ENCODE measurements at places on chromosomes 1 and 21. TPM values are rescaled to one million over a fixed set of nuclear protein-coding genes. Genes with fewer than 3 reads are reported as not detected.

Gene IFI44L
- polyA plus RNA-seq, result 0.28 TPM

Gene MYBPH
- polyA plus RNA-seq, result not detected

Gene PDE4B
- polyA plus RNA-seq, result 29.4 TPM

Gene IFI16
- polyA plus RNA-seq, result 81.8 TPM

Gene MCOLN2
- polyA plus RNA-seq, result 0.29 TPM

DNA sequence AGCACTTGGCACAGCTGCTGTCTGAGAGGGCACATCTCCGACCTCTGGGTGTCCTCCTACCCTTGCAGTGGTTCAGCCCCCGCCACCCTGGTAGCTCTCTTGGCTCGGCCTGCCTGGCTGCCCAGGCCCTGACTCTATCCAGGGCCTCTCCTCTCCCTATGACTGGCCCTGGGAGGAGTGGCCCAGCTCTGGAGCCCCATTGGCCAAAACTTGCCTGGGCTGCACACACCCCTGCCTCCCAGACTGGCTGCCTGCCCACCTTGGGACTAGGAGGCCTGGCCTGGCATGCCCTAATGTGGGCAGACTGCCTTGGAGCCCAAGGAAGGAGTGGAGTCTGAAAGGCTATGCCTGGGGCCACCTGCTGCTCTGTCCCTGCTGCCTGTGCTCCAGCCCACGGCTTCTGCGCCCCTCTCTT lies 33.6 kb downstream of the ACOT11 start:
- DNase-seq, result peak; percentile 9

DNA sequence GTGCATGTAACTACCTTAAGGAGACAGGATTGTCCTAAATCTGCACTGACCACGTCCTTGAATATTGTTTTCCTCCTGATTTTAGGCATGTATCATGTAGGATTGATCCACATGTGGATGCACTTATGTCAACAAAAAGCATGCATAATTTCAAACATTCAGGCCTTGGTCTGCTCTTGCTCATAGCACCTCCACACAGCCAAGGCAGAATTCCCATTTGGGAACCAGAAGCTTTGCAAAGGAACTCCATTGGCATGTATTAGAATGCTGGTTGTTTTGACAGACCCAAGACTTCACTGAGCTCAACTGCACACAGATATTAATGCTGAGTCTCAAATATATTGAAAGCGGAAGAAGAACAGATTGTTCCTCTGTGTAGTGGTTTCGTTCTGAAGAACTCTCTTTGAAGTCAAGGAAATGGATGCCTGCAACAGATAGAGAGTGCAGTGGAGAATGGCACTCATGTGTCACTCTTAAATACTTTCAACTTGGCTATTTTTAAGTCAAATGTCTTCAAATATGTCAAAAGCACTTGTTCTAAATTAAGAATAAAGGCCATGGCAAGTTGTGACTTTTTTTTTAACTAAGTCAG lies 387.6 kb downstream of the LTN1 start:
- no peak for DNase-seq

Gene RNU1-1
- polyA plus RNA-seq, result not detected

DNA sequence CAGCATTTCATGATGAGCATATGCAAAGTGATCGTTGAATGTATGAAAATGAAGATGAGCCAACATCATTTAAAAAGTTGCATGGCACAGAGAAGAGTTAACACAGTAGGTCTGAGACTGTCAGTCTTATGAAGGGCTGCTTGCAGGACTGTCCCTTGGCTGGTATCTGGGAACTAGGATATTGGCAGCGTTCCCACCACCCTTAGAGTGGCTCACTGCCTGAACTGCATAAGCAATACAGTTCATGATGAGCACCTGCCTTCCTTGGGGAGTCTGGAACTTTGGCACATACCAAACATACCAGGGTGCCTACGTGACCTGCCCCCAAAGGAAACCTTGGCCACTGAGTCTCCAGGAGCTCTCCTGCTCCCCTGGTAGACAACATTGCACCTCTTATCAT lies 161.8 kb downstream of the DSCAM start:
- DNase-seq, result no peak

GRCh38 chr1:57844382-57844980 lies 420.6 kb upstream of the DAB1 start:
- no peak for DNase-seq

- no peak for DNase-seq
Observed at GRCh38 chr1:111803951-111804350, 48.2 kb downstream of the DDX20 start.

DNA sequence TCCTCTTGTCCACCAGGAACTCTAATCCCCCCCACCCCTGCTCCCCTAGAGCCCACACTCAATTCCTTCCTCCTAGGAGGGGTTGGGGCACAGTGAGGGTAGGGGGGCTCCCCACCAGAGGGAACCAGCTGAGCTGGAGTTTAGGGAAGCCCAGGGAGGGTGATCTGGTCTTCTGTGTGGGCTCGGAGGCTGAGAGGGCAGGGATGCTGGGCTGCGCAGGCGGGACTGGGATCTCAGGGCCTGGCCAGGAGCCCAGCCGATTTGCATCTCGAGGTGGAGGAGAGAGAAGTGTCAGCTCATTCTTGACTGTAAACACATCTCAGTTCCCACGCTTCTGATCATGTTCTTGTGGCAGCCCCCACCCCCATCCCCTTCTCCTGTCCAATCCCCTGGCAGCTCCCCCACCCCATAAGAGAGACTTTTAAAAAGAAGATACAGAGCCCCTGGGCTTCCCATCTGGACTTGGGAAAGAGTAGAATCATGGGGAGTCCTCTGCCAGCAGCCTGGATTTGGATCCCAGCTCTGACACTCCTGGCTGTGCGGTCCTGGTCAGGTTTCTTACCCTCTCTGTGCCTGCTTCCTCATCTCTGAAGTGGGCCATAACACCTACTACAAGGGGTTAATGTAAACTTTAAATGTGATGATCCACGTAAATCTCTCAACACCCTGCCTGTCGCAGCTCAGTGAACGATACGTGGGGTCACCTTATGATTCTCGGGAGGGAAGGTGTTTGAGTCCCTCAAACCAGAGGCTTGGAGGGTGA lies 6.6 kb downstream of the PEAR1 start:
- DNase-seq, result no peak

GRCh38 chr1:231106347-231106746 lies 55.5 kb upstream of the TRIM67 start:
- DNase-seq, result peak; percentile 17

Gene GUCA2B
- polyA plus RNA-seq, result not detected

Gene IFI44
- 2.2 TPM for polyA plus RNA-seq

DNA sequence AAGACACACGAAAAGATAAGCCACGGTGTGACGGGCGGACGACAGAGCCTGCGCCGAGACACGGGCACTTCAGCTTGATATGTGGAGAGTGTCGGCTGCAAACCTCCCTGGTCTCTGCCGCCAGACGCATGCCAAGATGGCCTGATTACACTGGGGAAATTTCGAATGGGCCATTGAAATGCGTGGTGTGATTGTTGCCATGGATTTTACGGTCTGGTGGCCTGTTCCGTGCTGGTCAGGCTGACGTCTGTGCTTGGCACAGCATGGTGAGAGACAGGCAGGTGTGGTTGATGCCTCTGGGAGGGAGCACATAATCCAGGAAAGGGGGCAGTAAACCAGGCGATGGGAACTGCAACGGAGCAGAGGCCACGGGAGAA lies 105.6 kb upstream of the TMPRSS2 start:
- DNase-seq, result no peak

- no peak for DNase-seq
Observed at GRCh38 chr1:23471473-23472075, 12.4 kb downstream of the ASAP3 start.

GRCh38 chr1:42173961-42174735 lies 9.6 kb upstream of the GUCA2A start:
- DNase-seq, result no peak

DNA sequence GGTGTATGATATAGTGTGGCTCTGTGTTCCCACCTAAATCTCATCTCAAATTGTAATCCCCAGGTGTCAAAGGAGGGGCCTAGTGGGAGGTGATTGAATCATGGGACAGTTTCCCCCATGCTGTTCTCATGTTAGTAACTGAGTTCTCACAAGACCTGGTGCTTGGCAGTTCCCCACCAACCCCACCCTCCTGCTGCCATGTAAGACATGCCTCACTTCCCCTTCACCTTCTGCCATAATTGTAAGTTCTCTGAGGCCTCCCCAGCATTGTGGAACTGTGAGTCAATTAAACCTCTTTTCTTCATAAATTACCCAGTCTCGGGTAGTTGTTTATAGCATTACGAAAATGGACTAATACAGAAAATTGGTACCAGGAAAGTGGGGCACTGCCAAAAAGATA lies 1705.3 kb downstream of the NCAM2 start:
- no peak for DNase-seq

- DNase-seq, result no peak
Observed at GRCh38 chr1:192439373-192440025, 122.7 kb downstream of the RGS21 start.
